ENCODE measurements at places on chromosomes 5 and 9.
A peak's percentile ranks its signal among the peaks of the same experiment; 100 is the strongest.

- peak; percentile 23 for DNase-seq
Observed at GRCh38 chr9:1939926-1940368, 75.2 kb upstream of the SMARCA2 start.

DNA sequence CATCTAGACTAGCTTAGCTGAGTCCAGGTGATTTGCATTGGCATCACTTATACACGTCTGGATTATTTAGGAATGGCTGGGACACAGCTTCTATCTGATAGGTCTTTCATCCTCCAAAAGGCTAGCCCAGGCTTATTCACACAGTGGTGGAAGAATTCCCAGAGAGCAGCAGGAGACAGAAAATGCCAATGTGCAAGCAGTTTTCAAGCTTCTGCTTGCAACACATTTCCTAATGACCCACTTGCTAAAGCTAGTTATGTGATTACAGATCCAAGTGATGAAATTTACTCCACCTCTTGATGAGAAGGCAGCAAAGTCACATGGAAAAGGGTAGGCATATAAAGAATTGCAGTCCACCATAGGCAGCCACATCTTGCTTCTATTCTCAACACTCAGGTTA is 44.2 kb upstream of the MAST4 start:
- no peak for DNase-seq

GRCh38 chr9:2473681-2474080 is 147.9 kb upstream of the VLDLR start:
- no peak for DNase-seq

GRCh38 chr5:154646745-154647113 is 108.4 kb upstream of the LARP1 start:
- no peak for DNase-seq

GRCh38 chr5:112064956-112065355 is 308.0 kb upstream of the NREP start:
- DNase-seq, result no peak

GRCh38 chr5:90434116-90434714 is 24.7 kb upstream of the CETN3 start:
- peak; percentile 37 for DNase-seq

DNA sequence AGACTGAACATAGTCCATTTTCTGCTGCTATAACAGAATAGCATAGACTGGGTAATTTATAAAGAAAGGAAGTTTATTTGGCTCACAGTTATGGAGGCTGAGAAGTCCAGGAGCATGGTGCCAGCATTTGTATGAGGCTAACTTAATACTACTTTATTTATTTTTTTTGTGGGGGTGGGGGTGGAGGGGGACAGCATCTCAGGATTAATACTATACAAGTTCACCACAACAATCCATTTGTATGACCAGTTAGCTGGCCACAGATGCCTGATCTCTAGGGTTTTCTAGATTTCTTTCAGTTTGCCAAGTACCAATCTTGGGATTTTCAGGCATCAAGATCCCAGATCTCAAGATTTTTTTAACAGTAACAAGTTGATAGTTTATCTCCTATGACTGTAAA is 20.3 kb downstream of the ANGPTL2 start:
- no peak for DNase-seq

- DNase-seq, result no peak
Observed at GRCh38 chr5:133819977-133820471, 148.4 kb downstream of the C5orf15 start.

GRCh38 chr5:63049935-63050334 is 471.3 kb downstream of the LRRC70 start:
- DNase-seq, result no peak

GRCh38 chr9:26033336-26033735 is 355.1 kb upstream of the TUSC1 start:
- no peak for DNase-seq

GRCh38 chr9:134545215-134545542 is 96.4 kb upstream of the COL5A1 start:
- DNase-seq, result no peak

- no peak for DNase-seq
Observed at GRCh38 chr9:110114859-110115201, 93.1 kb downstream of the C9orf152 start.

- DNase-seq, result no peak
Observed at GRCh38 chr9:17648516-17648915, 69.7 kb downstream of the SH3GL2 start.

GRCh38 chr9:84145780-84146179 is 165.2 kb downstream of the RMI1 start:
- no peak for DNase-seq

GRCh38 chr5:53956632-53957031 is 353.7 kb downstream of the ARL15 start:
- no peak for DNase-seq

DNA sequence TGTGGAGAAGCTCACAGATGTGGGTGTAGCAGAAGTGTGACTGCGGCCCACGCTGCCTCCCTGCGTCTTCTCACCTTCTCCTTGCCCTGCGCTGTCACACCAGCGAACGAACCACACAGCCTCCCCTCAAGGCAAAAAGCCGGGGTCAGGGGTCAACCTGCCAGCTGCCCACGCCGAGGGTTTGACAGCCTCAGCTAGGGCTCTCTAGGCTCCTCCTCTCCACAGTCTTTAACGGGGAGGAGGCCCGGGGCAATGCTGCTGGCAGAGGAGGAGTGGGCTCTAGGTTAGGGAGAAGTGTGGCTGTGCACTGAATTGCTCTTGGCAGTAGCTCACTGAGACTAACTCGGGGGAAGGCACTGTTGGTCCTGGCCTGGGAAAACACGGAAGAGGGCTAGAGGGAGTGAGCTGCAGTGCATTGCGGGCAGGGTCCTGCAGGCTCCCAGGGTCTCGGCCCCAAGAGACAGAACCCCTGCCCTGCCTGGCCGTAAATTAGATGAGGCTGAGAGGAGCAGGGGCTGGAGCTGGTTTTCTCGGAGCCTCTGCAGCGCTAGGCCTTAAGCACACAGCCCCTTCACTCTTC is 4.2 kb upstream of the TRIM52 start:
- DNase-seq, result no peak

- DNase-seq, result no peak
Observed at GRCh38 chr5:14173377-14174229, 30.5 kb downstream of the TRIO start.

- DNase-seq, result no peak
Observed at GRCh38 chr9:83622433-83622938, 457 bp upstream of the IDNK start.

DNA sequence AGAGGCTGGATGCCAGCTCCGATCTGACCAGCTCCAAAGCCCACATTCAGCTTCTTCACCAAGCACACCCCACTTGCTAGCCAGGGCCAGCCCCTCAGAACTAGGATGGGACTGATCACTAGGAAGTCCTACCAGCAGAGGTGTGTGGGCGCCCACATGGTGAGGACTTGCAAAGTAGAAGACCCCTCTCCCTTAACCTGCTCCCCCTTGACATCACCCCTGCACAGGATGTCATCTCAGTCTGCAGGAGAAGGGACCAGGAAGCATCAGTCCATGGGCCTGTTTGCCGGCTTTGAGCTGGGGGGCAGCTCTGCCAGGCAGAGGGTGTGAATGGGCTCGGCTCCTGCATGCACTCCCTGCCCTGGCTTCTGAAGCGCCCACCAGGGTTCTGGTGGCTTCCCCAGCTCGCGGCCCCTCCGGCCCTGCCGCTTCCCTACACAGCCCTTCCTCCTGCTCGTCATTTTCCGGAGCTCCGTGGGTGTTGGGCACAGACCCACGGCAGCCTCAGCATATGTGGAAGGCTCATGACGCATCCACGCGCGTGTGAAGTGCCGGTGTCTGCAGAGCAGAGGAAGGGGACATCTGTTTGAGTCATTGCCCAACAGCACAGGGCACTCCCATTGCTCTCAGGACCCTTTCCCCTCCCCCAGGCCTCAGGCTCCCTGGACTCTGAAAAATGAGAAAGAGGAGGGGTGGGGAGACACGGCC is 3.7 kb upstream of the FAM78A start:
- no peak for DNase-seq

- no peak for DNase-seq
Observed at GRCh38 chr5:180658774-180659564, 9.6 kb upstream of the FLT4 start.

GRCh38 chr5:126967808-126968466 is 62.4 kb downstream of the MARCHF3 start:
- no peak for DNase-seq

DNA sequence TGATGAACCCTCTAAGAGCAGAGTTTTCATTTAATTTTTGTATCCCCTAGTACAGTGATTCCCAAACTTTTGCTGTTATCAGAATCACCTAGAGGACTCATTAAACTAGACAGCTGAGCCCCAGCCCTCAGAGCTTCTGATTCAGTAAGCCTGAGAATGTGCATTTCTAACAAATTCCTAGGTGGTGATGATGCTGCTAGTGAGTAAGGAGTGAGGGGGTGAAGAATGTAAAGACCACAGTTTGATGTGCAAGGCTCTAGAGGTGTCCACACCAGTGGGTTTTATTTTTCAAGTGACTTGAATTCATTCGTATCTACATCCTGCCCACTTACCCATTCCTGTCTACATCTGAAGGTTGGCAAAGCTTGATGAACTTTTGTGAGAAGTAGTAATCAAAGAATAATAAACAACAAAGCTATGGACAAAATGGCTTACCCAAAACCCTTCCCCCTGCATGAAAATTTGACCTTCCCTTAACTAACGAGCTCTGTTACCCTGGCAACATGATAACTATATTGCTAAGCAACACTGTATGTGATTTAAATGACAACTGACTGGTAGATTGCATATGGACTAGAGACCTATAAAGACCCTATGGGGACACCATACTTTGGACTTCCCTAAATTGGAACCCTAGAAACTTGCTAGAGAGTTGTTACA is 35.2 kb downstream of the DTWD2 start:
- no peak for DNase-seq

GRCh38 chr5:139745800-139746690 is 49.6 kb upstream of the PSD2 start:
- peak; percentile 42 for DNase-seq
